HEK293T (cell line): ENCODE measurements at places on chromosomes 3 and 15.
A peak's percentile ranks its signal among the peaks of the same experiment; 100 is the strongest.

DNA sequence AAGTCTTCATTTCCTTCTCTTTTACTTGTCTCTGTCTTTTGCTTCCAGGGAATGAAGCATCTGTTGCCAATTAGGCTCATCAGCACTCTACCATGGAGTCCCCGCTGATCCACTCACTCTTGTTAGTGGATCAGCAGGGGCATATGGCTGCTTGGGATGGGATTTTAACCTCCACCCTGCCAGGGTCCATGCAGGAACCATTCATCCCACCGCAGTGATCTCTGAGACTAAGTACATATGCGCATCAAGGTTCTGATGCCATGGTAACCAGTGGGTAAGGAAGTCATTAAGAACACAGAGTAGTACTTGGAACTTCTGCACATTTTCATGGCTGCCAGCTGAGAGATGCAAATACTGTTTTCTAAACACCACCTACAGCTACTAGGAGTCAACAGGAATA lies 374.0 kb upstream of the ALCAM start:
- no peak for DNase-seq

- DNase-seq = no peak
Observed at GRCh38 chr3:154778057-154778456, 302.1 kb upstream of the MME start.

DNA sequence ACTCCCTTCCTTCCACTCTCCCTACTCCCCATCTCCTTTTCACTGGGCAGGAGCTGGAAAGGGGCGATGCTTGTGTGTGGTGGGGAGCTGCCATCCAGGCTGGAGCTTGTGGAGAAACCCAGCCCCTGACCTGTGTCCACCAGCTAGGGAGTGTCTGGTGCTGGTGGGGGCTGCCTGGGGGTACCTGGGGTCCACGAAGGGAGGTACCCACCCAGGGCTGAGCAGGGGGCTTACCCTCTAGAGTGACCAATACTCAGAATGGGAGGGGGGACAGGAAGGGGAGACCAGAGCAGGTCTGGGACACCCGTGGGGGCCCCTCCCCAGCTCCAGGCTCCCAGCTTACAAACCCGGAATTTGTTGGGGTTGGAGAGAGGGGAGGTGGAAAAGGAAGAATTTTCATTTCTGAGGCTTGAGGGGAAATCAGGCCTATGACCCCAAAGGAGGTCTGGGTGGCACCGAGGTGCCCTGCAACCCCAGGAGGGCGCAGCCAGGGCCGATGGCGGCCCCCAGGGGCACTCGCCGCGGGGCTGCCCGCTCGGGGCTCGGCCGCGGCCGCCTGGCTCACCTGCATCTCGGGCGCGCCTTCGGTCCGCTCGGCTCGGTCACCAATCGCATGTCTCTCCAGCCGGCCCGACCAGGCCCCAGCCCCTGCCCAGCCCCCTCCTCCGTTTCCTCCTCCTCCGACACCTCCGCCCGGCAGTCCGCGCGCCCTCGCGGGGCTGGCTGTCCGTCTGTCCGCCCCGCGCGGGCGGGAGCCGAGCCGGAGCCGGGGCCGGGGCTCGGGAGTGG lies 773 bp downstream of the LINGO1 start:
- DNase-seq = peak; percentile 53

DNA sequence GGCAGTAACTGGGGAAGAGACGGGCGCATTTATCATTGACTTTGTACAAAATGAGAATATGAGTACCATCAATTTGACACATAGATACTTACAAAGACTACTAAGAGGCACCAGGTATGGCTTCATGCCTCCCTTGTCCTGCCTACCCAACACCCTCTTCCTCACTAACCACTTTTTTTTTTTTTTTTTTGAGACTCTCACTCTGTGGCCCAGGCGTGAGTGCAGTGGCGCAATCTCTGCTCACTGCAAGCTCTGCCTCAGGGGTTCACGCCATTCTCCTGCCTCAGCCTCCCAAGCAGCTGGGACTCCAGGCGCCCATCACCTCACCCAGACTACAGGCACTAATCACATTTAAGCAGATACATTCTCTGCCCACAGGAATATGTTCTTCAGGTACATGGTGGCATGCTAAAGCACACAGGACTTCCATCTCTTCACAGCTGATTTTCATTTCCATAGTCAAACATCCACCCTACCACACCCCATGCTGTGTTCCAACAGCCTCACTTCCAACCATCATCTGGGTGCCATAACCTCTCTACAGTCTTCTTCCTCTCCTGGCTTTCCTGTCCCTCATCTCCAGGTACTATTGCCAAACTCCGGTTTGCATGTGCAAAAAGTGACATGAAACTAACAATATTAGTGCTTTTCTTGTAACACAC lies 41.7 kb downstream of the RAB27A start:
- no peak for DNase-seq

DNA sequence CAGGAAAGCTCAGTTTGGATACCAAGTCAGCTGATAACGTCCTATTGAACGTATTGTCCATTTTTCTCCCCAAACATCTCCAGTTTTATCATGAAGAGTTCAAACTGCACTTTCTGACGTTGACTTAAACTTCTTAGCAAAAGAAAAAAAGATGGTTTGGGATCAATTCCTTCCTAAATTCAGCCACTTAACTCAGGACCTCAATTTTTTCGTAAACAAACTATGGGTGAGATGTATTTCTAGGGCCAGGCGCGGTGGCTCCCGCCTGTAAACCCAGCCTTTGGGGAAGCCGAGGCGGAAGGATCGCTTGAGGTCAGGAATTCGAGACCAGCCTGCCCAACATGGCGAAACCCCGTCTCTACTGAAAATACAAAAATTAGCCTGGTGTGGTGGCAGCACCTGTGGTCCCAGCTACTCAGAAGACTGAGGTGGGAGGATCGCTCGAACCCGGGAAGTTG lies 464 bp upstream of the MRPS25 start:
- DNase-seq = no peak

DNA sequence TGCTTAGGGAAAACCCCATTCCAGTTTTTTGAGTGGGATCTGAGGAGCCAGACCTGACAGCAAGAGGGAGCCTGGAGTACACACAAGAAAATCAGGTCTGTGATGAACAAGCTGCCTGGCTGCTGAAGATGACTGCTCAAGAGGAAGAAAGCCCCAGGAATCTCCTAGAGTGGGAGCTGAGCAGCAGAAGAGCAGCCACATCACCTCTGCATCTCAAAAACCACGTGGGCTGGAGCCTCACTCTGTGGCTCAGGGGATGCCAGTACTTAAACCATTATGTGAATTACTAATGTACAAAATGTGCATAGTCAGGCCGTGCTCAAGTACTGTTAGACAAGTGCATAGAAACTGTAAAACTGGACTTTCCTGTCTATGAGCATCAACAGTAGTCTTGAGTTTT lies 52.4 kb downstream of the SLC9A9 start:
- DNase-seq = no peak

DNA sequence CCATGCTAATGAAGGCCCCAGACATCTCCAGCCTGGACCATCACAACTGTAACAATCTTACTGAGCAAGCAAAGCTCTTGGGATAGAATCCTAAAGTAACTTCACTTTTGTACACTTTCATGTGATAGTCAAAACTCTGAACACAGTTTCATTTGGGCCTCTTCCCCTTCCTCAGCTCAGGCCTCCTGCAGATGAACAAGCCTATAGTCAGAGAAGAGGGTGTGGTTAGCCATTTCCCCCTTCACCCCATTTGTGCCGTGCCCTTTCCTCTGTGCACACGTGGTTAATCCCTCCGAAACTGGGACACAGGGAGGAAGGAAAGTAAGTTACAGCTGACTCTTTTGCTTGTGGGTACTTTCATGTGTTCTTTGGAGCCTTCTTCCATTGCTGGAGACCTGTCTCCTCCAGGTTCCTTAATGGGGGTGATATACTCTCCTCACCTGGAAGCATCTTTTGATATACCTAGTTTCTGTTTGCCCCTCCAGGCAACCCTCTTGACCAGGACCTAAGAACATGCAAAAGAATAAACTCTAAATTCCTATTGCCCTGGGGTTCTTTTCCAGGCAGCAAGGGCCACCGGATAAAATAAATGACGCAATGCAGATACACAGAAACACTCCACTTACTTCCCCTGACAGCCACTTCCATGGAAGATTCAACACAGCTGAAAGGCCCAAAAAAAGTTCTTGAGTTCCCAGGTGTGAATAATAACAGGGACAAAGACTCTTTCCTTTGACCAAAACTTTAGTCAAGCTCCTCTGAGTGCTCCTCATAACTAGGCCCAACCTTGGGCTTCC lies 29.6 kb upstream of the CSTA start:
- no peak for DNase-seq

- DNase-seq = no peak
Observed at GRCh38 chr15:98422130-98422478, 226.2 kb upstream of the IGF1R start.

GRCh38 chr3:116386168-116386567 lies 59.1 kb downstream of the LSAMP start:
- DNase-seq = no peak

GRCh38 chr3:37712918-37713817 lies 148.5 kb upstream of the CTDSPL start:
- no peak for DNase-seq

GRCh38 chr3:48561045-48561736 lies 2.4 kb downstream of the UCN2 start:
- no peak for DNase-seq

DNA sequence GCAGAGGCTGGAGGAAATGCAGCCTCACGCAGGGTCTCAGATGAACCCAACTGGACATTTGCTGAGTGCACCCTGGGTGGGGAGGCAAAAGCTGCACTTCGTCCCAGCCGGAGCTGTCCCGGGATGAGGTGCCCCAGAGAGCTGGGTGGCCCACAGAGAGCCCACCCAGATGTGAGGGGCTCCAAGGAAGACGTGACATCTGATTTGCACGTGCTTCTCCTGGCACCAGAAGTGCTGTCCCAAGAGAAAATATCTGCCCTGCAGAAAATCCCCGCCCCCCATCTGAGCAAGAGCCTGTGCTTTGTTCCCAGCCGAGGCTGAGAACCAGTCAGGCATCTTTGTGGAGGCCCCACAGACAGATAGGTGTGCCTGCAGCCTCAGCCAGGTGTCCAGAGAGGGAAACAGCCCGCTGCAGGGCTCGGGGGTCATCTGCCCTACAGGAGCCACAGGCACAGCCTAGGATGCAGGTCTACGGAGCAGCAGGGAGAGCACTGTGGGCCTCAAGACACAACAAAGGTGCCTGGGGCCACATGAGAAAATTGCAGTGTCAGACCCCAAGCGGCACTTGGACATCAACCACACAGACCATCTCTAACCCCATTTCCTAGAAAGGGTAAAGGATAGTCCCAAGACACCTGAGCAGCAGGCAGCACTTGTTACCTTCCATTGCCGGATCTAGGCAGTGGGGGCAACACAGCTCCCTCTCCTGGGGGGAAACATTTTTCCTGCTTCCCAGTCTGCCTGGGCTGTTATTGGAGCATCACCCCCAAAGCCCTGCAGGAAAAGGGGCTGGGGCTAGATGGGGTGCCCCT lies 5.8 kb downstream of the TMIE start:
- DNase-seq = no peak

DNA sequence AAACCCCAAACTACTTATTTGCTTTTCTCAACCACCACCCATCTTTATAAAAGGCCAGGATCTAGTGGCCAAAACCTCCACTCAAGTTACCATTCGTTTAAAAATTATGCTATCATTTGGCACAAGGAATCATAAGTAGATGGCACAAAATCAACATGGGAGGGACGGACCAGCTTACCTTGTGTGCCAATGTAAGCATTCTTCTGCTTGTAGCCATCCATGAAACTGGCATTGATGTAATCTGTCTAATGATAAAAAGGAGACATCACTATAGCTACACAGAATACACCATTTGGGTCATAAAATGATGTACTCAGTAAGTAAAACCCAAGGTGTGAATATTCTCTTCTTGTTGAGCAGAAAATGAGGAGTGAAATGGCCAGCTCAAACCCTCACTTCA lies 28.2 kb upstream of the SIN3A start:
- no peak for DNase-seq

GRCh38 chr3:186466391-186466974 lies 77.7 kb downstream of the CRYGS start:
- DNase-seq = no peak

GRCh38 chr3:179651687-179652446 lies 973 bp upstream of the USP13 start:
- no peak for DNase-seq

GRCh38 chr15:81728726-81729125 lies 317.1 kb downstream of the MEX3B start:
- no peak for DNase-seq

GRCh38 chr3:37174532-37175126 lies at the start of gene LRRFIP2:
LRRFIP2 (minus strand) TSS chr3:37174582; CDS start chr3:37148983, 25,599 bp downstream.
- no peak for DNase-seq

DNA sequence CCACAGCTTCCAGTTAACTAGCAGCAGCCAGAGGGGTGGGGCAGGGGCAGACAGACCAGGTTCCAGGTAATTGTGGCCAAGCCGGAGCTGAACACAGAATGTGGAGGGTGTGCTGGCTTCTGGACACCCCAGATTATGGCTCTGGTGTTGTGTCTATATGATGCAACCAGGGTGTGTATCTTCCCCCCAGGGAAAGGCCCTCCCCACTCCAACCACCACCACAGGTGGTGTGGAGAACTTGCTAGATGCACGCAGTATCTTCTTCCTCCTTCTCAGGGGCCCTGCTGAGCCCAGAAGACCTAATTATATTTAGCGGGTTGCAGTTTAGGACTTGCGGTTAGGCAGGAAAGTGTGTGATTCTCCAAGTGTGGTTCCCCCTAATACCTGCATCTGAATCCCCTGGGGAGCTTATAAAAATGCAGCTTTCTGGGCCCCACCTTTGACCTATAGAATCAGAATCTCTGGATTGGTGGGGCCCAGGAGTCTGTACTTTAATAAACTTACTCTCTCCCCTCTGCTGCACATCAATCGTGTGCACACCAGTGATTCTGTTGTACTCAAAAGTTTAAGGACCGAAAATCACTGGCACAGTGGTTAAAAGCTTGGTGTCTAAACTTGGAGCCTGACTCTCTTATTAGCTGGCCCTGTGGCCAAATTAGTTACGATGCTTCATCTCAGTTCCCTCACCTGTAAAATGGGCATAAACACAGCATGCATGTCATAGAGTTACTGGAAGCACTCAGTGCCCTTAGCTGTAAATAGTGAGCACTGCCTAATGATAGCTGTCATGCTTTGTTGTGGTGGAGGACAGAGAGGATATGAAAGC lies 379.1 kb upstream of the PROK2 start:
- DNase-seq = no peak

DNA sequence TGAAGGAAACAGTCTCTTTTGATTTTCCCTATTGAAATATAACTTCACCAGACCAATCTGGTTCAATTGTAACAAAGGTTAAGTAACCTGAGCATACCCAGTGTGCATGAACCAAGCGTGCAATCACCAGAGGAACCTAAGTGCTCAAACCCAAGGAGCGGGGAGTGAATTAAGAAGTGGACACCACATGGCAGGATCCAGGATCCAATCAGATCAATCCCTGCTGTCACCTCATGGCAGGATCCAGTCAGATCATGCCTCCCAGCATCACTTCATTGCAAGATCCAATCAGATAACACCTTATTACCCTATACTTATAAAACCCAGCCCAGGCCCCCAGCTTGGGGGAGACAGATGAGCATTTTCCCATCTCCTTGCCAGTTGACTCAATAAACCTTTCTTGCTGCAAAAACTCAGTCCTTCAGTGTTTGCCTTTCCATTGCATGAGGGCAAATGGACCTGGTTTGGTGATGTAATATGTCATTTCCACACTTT lies 38.9 kb upstream of the RNU6-1 start:
- DNase-seq = no peak

GRCh38 chr3:8576841-8577571 lies 67.6 kb downstream of the SSUH2 start:
- no peak for DNase-seq

GRCh38 chr3:115500795-115501194 lies 122.5 kb upstream of the GAP43 start:
- no peak for DNase-seq

GRCh38 chr15:39934397-39935071 lies 619 bp downstream of the EIF2AK4 start:
- DNase-seq = no peak

GRCh38 chr3:36455406-36455805 lies 75.1 kb downstream of the STAC start:
- no peak for DNase-seq
